Suprapubic skin (tissue), 4 donors: ENCODE measurements at places on chromosomes 11 and 22. TPM values are rescaled to one million over a fixed set of nuclear protein-coding genes. Genes with fewer than 3 reads are reported as not detected.

- no peaks in the 10 kb centered on the region for H3K4me1 ChIP-seq
- DNase-seq, result no peak
- H3K27ac ChIP-seq, result no peak overlapping the region
- no peak overlapping the region for H3K4me3 ChIP-seq
- peaks cover 44% of the 10 kb centered on the region for H3K36me3 ChIP-seq
- H3K27me3 ChIP-seq, result no peaks in the 10 kb centered on the region
Measured at GRCh38 chr22:25172153-25172552, 27.5 kb upstream of the CRYBB3 start.

- H3K4me3 ChIP-seq, result no peak overlapping the region
- H3K4me1 ChIP-seq, result no peaks in the 10 kb centered on the region
- no peak overlapping the region for H3K27ac ChIP-seq
- DNase-seq, result peak; percentile 51
- H3K36me3 ChIP-seq, result no peaks in the 10 kb centered on the region
Measured at GRCh38 chr11:2549491-2549875, 104.7 kb downstream of the KCNQ1 start.

- DNase-seq, result peak; percentile 13
- H3K4me1 ChIP-seq, result no peaks in the 10 kb centered on the region
- no peak overlapping the region for H3K27ac ChIP-seq
- no peaks in the 10 kb centered on the region for H3K36me3 ChIP-seq
Measured at GRCh38 chr22:20651286-20651685, 122.6 kb upstream of the SERPIND1 start.

DNA sequence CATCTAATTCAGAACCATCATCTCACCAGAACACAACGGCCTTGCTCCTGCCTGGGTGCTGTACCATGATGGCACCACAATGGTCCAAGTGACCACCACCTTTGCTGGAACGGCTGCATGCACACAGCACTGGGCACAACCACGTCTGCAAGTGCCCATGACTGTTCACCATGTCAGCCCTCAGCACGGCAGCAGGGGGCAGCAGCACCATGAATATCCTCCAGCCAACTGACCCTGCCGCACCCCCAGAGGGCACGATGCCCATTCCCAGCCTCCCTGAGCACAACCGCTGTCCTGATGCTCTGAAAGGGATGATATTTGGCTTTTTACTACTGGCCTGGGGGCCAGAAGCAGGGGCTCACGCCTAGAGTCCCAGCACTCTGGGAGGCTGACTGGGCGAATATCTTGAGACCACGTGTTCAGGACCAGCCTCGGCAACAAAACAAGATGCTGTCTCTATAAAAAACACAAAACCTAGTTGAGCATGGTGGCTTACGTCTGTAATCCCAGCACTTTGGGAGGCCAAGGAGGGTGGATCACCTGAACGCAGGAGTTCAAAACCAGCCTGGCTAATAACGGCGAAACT, 25.7 kb downstream of the DRD4 start:
- no peak overlapping the region for H3K4me3 ChIP-seq
- no peak for DNase-seq
- H3K27me3 ChIP-seq, result no peaks in the 10 kb centered on the region
- H3K4me1 ChIP-seq, result peaks cover 23% of the 10 kb centered on the region
- H3K36me3 ChIP-seq, result peaks cover 28% of the 10 kb centered on the region

GRCh38 chr22:17830043-17830961, 56.0 kb upstream of the BID start:
- no peaks in the 10 kb centered on the region for H3K27me3 ChIP-seq
- peak; percentile 92 for DNase-seq
- peaks cover 22% of the 10 kb centered on the region for H3K36me3 ChIP-seq
- no peak overlapping the region for H3K4me3 ChIP-seq
- no peak overlapping the region for H3K27ac ChIP-seq

GRCh38 chr11:60834742-60835533, 7.0 kb upstream of the CCDC86 start:
- no peak for DNase-seq
- H3K27ac ChIP-seq, result no peak overlapping the region
- H3K4me1 ChIP-seq, result peaks cover 5% of the 10 kb centered on the region
- no peak overlapping the region for H3K4me3 ChIP-seq
- H3K27me3 ChIP-seq, result peaks cover 6% of the 10 kb centered on the region
- H3K36me3 ChIP-seq, result no peaks in the 10 kb centered on the region

GRCh38 chr11:105092256-105093239, 47.0 kb downstream of the CARD18 start:
- no peak overlapping the region for H3K4me3 ChIP-seq
- H3K27me3 ChIP-seq, result no peaks in the 10 kb centered on the region
- no peak overlapping the region for H3K27ac ChIP-seq
- H3K36me3 ChIP-seq, result no peaks in the 10 kb centered on the region
- H3K4me1 ChIP-seq, result peaks cover 3% of the 10 kb centered on the region

ALDH3B1 gene
- total RNA-seq, result 3.2 TPM

GPHA2 gene
- total RNA-seq, result not detected
